H4 (cell line): ENCODE measurements at places on chromosomes 1 and 21. TPM values are rescaled to one million over a fixed set of nuclear protein-coding genes. Genes with fewer than 3 reads are reported as not detected.

GLMP gene
- 81.7 and 84.6 TPM in 2 replicates for total RNA-seq

- DNase-seq, result no peak
These were observed 27.4 kb upstream of the KIRREL1 start for GRCh38 chr1:157966031-157966537.

- DNase-seq, result no peak
These were observed 12.3 kb downstream of the LMX1A start for GRCh38 chr1:165344198-165344597.

CSF3R gene
- not detected in 2 replicates for total RNA-seq

EPHA10 gene
- total RNA-seq, result not detected in 2 replicates

DNA sequence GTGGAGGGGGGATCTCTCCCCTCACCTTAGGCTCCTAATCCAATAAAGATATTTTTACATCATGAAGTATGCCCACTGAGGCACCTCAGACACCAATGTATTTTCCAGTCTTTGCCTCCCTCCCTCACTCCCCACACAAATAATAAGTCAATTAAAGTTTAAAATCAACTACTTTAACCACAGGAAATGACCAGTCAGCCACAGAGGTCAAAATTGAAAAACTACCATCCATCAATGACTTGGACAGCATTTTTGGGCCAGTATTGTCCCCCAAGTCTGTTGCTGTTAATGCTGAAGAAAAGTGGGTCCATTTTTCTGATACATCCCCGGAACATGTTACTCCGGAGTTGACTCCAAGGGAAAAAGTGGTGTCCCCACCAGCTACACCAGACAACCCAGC, 70.6 kb upstream of the DYNLT5 start:
- DNase-seq, result no peak

OR10J1 gene
- total RNA-seq, result not detected in 2 replicates

AADACL3 gene
- not detected in 2 replicates for total RNA-seq

- DNase-seq, result peak; percentile 23
These were observed 75.8 kb downstream of the CTH start for GRCh38 chr1:70486676-70487458.

CCDC185 gene
- not detected in 2 replicates for total RNA-seq

GNG5 gene
- total RNA-seq, result 52.2 and 57.3 TPM in 2 replicates

CFAP74 gene
- total RNA-seq, result not detected in 2 replicates

DNA sequence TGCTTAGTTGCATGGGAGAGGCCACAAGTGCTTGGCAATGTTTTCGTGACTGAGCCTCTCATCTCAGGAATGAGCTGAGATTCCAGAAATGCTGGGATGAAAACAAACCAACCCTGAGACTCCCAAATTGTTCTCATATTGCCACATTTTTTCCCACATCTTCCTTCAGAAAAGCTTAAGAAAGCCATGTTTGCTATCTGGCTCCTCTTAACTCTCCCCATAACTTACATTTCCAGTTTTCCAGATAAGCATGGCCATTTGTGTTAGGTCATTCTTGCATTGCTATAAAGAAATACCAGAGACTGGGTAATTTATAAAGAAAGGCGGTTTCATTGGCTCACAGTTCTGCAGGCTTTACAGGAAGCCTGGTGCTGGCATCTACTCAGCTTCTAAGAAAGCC, 17.2 kb downstream of the DSCAM start:
- no peak for DNase-seq

TNFSF18 gene
- total RNA-seq, result 0.29 and 0.79 TPM in 2 replicates

KRTAP13-2 gene
- total RNA-seq, result not detected in 2 replicates

DCDC2B gene
- not detected in 2 replicates for total RNA-seq

DNA sequence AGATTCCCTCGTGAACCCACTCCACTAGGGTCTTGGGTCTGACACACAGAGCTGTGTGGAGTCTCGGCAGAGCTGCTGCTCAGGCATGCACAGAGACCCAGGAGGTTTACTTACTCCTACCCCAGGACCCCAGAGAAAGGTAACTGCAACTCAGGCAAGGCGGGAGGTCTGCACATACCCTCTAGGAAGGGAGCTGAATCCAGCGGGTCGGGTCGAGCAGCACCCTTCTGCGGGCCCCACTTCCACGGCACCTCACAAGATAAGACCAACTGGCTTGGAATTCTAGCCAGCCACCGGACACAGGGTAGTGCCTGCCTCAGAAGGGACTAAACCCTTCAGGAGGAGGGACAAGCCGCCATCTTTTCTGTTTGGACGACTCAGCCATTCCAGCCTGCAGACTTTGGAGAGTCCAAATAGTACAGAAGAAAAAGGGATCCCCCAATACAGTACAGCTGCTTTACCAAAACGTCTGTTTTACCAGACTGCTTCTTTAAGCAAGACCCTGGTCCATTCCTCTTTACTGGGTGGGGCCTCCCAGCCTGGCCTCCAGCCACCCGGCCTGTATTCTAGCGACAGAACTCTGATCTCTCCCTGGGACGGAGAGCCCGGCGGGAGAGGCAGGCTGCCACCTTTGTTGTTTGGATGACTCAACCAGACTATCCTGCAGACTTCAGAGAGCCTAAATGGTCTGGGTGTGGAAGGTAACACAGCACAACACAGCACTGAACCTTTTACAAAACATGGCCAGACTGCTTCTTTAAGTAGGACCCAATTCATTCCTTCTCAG, 554.6 kb upstream of the BEND5 start:
- DNase-seq, result no peak

- peak; percentile 72 for DNase-seq
These were observed 152.2 kb downstream of the CLEC20A start for GRCh38 chr1:178344513-178345091.

TFF2 gene
- total RNA-seq, result not detected in 2 replicates

DNA sequence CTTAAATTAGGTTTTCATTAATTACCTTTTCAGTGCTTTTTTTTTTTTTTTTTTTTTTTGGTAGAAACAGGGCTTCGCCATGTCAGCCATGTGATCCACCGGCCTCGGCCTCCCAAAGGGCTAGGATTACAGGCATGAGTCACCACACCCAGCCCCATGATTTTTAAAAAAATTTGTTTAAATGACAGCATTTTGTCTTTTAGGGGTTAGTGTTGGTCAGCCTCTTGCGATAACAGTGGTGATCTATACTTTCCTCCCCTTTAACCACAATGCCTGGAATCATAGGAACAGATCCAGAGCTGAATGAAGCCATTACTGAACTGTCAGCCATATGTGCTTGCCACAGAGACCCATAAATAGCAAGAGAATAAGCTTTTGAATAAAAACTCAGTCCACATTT, 73.9 kb downstream of the CACHD1 start:
- peak; percentile 29 for DNase-seq

KRTAP12-4 gene
- total RNA-seq, result not detected in 2 replicates

- no peak for DNase-seq
These were observed 99.1 kb upstream of the CHRM3 start for GRCh38 chr1:239287296-239287695.

GRCh38 chr1:88399690-88400089, 284.4 kb upstream of the PKN2 start:
- no peak for DNase-seq
